ENCODE measurements at places on chromosomes 13 and 19.

- no peak for DNase-seq
Measured at GRCh38 chr13:87923753-87924152, 252.6 kb downstream of the SLITRK5 start.

DNA sequence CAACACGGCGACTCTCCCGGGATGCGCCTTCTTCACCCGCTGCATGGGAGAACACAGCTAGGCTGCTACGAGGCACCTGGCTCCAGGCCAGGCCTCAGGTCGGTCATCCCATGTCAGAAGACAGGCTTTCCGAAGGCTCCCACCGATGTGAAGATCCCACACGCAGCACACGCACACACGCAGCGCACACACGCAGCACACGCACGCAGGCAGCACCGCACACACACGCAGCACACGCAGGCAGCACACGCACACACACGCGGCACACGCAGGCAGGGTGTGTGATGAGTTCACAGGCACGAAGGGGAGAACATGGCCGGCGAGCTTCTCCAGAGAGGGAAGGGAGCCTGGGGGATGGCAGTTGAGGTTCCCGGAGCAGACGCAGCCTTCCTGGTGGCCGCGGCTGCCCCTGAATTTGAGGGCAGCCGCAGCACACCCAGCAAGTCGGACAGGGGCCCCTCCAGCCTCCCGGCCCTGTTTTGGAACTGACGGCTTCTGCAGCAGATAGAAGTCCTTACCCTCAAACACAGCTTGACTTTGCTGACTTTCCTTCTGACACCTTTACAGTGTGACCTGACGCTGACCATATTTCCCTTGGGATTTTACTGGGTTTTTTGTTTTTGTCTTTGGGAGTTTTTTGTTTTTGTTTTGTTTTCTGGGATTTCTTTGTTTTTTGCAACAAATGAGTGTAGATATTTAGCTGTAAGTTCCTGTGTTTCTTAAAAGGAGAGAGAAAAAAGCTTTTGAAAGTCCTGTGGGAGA is 55.9 kb downstream of the RASA3 start:
- no peak for DNase-seq

- DNase-seq: no peak
Measured at GRCh38 chr13:43963726-43964125, 84.0 kb downstream of the LACC1 start.

GRCh38 chr13:95714142-95714832 is 37.3 kb downstream of the DNAJC3 start:
- DNase-seq: no peak

DNA sequence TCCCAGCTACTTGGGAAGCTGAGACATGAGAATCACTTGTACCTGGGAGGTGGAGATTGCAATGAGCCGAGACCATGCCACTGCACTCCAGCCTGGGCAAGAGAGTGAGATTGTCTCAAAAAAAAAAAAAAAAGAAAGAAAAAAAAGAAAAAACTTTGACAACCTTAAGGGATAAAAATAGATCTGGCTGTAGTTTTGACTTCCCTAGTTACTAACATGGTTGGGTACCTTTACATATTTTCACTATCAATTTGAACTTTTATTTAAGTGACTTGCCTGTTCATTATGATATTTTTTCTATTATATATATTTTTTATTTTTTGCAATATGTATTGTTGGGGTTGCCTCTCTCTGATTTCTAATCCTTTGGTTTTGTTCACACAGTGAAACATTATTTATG is 8.4 kb upstream of the ZNF235 start:
- no peak for DNase-seq

DNA sequence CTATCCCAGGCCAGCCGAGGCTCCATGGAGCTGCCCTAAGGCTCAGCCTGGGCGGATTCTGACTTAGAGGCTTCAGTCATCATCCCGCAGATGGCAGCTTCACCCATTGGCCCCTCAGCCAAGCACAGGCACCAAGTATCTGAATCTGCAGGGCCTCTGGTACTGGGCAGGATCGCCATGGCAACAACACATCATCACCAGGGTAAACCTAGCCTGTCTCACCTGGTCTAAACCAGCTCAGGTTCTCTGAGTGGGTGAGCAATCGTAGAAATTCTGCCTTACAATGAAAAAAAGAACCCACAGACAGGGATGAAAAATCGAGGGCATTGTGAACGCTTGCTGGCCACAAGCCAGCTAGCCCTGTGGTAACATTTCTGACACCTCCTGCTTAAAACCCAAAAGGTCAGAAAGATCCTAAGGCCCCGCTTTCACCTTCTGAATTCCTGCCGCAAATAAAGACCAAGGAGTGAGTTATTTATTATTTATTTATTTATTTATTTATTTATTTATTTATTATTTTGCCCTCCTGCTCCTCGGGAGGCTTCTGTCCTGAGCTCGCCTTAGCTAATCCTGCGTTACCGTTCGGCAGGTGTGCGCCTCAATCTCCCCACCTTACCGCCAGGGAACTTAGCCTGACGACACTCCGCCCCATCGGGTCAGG is 12.0 kb upstream of the CEACAM21 start:
- no peak for DNase-seq

GRCh38 chr13:73248711-73249580 is 190.1 kb downstream of the KLF5 start:
- DNase-seq: no peak

DNA sequence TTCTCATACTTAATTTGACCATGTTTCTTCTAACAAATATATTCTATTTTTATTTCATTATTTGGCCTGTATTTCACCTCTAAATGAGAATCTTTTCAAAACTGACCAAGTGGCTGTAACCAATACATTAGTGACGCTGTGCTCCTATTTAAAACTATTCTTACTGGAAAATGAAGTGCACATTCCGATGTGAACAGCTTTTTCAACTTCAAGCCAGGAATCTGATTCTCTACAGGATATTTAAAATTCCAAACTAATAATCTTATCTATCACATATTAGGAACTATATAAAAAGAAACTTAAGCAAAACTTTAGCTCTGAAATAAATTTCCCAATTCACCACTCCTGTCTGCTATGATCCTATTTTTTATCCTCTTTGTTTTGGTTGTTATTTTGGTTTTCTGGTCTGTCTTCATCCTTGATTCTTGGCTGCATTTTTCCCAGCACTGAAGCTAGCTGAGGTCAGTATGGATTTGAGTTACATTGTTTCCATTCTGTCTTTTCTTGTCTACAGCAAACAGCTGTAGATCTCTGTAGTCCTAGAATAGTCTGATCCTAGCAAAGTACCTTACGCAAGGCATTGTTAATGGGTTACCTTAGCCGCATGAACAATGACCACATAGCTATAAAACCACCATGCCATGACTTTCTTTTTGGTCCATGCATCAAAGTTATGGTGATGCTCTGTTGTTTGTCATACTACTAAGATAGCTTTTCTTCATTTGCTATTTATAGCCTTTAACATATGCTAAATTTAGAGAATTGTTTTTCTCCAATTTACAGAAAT is 748.6 kb upstream of the SPRY2 start:
- no peak for DNase-seq

DNA sequence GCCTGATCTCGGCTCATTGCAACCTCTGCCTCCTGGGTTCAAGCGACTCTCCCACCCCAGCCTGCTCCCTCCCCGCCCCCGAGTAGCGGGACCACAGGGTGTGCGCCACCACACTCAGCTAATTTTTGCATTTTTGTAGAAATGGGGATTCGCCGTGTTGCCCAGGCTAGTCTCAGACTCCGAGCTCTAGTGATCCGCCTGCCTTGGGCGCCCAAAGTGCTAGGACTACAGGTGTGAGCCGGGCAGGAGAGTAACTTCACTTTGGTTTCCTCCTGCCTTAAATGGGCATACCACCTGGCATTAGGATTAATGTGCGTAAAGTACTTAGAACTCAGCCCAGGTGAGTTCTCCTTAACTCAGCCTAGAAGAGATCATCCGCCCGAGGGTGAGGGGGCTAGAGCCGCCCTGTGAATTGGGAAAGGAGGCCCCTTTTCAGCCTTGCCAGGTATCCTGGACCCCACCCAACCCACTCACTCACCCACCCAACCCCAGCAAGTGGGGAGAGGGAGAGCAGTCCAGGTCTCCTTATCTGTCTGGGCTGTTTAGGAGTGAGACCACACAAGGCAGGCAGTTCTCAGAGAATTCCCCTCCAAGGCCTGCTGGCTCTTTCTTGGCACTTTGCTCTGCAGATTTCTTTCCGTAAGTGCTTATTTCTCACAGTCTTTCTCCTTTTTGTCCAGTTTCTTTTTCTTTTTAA is 1.2 kb upstream of the ZFP36 start:
- no peak for DNase-seq

DNA sequence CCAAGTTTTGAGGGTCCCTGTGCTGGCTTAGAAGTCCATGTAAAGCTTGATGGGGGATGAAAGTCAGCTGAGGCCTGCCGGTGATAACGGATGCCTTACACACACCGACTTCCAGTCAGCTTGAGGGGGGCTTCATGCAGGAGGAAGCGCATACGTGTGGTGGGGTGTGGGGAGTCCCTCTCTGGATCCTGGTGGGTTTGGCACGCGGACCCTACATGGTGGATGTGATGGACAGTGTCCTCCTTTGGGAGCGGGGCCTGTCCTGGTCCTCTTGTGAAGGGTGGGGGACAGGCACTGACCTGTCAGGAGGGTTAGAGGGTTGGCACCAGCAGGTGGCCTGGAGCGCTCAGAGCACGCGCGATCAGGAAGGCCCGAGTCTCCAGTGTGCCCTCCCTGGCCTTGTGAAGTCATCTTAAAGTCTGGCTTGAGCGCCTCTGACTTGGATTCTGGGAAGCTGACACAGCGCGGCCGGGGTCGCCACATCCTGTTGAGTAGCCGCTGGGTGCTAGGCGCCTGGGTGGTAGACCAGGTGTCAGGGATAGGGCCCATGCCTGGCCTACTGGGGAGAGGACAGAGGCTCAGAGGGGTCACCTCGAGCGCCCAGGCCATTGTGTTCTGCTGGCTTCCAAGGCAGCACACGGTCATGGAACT is 2.9 kb downstream of the DAZAP1 start:
- no peak for DNase-seq

- no peak for DNase-seq
Measured at GRCh38 chr13:30038884-30039283, 188.5 kb upstream of the UBL3 start.

DNA sequence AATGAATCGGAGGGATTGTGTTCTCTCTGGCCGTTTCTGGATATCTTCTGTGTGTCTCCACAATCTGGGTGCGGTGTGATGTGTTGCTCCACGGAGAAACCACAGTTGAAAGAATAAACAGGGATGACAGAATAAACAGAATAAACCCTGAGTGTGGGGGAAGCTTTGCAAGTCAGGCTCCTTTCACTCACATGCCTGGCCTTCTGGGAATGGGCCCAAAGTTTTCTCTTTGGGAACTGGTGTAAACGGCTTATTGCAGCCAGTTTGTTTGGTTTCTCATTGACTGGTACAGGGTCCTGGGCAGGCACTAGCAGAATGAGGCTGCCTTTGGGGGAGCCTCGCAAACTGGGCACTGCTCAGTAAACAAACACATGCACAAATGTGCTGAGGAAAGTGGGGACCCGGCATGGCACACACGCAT is 324.7 kb downstream of the DLEU7 start:
- no peak for DNase-seq

- DNase-seq: peak; percentile 78
Measured at GRCh38 chr19:48970923-48971395, 5.8 kb downstream of the FTL start.

- DNase-seq: no peak
Measured at GRCh38 chr13:110912651-110913051, 2.2 kb downstream of the ANKRD10 start.

GRCh38 chr19:6761053-6761676 is 6.1 kb downstream of the SH2D3A start:
- DNase-seq: no peak

DNA sequence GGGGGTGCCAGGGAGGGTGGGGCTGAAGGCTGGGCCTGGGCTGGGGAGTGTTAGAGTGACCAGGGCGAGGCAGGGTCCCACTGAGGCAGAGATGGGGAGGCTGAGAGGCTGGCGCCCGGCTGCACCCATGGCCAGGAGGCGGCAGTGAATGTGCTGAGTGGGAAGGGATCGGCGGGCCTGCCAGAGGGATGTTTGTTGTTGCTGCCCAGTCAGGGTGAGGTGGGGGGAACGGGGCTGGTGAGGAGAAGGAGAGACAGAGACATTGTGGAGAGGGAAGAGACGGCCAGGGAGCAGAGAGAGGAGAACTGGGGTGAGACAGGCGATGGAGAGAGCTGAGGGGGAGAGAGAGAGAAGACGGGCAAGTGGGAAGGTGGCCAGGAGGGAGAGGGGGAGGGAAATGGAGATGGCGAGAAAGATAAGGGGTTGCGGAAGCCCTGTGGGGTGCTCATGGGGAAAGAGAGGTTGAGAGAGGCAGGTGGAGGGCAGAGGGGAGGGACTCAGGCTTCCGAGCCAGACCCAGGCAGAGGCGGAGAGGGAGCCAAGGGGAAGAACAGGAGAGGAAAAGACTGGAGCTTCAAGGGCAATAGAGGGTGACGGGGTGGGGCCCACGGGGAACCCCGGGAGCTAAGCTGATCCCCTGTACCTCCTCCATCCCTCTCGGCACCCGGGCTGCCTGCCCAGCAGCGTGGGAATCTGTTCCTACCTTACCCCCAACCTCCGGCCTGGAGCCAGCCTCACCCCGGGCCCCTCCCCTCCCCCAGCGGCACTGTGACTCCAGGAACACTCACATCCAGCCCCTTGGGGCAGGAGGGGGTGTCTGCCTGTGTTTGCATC is 690 bp upstream of the B3GNT8 start:
- no peak for DNase-seq

GRCh38 chr13:31733647-31734046 is 5.7 kb upstream of the RXFP2 start:
- DNase-seq: no peak

DNA sequence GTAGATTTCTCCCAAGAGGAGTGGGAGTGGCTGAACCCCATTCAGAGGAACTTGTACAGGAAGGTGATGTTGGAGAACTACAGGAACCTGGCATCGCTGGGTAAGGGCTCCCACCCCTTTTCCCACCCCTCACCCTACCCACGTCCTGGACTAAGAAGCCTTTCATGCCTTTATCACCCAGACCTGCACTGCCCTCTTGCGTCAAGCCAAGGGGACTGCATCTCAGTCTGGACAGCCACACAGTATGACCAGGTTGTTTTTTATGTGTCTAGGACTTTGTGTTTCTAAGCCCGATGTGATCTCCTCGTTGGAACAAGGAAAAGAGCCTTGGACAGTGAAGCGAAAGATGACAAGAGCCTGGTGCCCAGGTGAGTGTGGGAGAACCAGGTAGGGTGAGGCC is 8.8 kb downstream of the ZFP28 start:
- DNase-seq: no peak

DNA sequence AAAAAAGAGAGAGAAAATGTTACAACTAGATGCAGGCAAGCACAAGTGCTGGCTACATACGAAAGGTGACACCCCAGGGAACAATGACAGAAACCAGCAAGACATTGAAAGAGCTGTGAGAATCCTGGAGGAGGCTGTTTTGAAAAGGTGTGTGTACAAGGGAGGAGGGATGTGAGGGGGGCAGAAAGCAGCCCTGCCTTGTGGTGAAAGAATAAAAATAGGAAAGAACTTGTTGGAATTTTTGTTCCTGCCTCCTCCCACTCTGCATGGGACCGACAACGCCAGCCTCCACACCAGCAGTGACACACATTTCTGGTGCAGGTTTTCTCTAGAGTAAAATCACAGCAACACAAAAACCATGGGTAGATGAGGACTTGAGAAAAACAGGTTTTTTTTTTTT is 1258.6 kb downstream of the PCDH9 start:
- DNase-seq: no peak
